NCI-H1930 (cell line): ENCODE measurements at places on chromosomes 1 and 21.

DNA sequence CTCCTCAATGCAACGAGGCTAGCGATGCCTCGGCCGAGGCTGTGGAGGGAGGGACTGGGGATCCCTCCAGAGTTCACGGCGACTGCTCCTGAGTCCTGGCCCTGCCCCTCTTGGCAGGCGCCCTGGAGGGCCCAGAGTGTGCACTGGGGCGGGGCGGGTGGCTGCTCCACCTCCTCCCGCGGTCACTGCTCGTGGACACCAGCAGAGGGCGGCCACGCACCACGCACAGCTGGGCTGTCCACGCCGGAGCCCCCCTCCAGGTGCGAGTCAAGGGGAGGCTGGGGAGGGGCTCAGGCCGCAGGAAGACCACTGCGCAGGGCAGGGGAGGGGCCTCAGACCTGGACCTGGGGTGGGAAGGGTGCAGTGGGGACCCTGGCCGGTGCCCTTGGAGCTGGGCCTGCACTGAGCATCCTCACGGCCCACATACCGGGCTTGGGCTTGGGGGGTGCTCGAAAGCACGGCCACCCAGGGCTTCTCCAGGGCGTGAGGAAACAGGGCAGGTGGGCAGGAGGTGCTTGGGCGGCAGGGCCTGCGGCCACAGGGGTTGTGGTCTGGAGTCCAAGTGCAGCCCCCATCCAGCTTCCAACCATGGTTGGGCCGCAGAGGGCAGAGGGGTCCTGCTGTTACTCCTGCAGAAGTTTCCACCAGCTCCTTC lies 20.6 kb upstream of the TTC34 start:
- no peak for DNase-seq

GRCh38 chr1:178310685-178311105 lies 186.1 kb downstream of the CLEC20A start:
- peak; percentile 53 for DNase-seq

DNA sequence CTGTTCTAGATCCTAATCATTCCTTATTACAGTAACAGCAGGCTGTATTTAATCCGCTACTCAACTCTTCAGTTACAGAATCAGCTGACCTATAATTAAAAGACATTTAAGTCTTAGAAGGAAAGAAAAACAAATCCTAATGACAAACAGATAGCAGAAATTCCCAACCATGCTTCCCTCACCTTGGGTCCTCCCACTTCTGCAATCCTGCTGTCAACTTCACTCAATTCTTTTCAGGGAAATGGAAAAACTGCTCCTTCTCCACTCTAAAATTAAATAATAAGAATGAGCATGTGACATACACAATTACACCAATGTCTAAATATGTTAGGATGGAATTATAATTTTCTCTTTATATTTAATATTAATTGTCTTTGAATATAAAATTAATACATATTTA lies 182.6 kb upstream of the LYPLAL1 start:
- no peak for DNase-seq

- DNase-seq = no peak
Observed at GRCh38 chr1:215285013-215285800, 202.7 kb downstream of the KCNK2 start.

GRCh38 chr1:81032973-81033425 lies 767.7 kb upstream of the ADGRL2 start:
- peak; percentile 31 for DNase-seq

- no peak for DNase-seq
Observed at GRCh38 chr1:21543598-21543997, 34.4 kb downstream of the ALPL start.

GRCh38 chr1:109513110-109513710 lies 3.7 kb upstream of the AMIGO1 start:
- DNase-seq = no peak

- DNase-seq = no peak
Observed at GRCh38 chr21:34617753-34618339, 2.9 kb upstream of the RCAN1 start.

DNA sequence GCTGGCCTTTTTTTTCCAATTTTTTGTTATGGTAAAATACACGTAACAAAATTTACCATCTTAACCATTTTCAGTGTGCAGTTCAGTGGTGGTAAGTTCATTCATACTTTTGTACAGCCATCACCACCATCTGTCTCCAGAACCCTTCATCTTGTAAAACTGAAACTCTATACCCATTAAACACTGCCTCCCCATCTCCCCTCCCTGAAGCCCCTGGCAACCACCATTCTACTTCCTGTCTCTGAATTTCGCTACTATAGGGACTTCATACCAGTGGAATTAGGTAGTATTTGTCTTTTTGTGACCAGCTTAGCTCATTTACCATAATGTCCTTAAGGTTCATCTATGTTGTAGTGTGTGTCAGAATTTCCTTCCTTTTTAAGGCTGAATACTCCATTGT lies 8.7 kb downstream of the PKNOX1 start:
- DNase-seq = no peak

- DNase-seq = no peak
Observed at GRCh38 chr1:50257940-50258685, 149.4 kb downstream of the ELAVL4 start.

DNA sequence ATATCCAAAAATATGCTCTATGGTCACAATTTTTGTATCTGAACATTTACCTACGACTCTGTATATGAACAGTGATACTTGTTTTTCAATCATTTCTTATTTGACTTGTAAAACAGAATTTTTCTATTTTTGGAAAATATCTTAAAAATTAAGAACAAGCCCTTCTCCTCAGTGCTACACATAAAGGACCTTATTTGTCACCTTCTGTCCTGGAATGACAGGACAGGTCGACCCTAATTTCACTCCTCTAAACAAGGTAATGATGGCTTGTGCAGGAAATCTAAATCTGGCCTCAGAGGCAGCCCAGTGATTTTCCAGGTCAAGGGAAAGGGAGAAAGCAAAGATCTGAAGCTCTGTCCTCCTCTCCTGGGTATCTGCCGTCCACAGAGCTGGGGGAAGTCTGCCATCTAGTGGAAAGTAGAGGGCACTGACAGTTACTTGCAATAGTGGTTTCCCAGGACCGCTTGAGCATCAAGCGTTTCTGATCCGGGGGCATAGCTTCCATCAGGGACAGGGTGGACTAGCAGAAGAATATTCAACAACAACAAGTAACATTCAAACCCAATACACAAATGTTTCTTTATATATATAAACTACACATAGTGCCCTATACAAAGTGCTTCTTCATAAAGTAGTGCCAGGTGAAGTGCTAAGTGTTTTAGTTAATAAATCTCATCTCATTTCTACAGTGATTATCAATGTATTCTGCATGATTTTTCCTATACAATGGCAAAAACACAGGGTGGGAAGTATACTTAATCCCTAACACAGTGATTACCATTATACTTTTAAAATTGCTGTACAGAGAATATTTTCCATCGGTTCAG lies 74.6 kb downstream of the SLC25A24 start:
- DNase-seq = peak; percentile 72

- no peak for DNase-seq
Observed at GRCh38 chr1:113858418-113858817, 13.1 kb downstream of the PTPN22 start.

GRCh38 chr1:75123756-75124155 lies 10.4 kb upstream of the LHX8 start:
- no peak for DNase-seq

DNA sequence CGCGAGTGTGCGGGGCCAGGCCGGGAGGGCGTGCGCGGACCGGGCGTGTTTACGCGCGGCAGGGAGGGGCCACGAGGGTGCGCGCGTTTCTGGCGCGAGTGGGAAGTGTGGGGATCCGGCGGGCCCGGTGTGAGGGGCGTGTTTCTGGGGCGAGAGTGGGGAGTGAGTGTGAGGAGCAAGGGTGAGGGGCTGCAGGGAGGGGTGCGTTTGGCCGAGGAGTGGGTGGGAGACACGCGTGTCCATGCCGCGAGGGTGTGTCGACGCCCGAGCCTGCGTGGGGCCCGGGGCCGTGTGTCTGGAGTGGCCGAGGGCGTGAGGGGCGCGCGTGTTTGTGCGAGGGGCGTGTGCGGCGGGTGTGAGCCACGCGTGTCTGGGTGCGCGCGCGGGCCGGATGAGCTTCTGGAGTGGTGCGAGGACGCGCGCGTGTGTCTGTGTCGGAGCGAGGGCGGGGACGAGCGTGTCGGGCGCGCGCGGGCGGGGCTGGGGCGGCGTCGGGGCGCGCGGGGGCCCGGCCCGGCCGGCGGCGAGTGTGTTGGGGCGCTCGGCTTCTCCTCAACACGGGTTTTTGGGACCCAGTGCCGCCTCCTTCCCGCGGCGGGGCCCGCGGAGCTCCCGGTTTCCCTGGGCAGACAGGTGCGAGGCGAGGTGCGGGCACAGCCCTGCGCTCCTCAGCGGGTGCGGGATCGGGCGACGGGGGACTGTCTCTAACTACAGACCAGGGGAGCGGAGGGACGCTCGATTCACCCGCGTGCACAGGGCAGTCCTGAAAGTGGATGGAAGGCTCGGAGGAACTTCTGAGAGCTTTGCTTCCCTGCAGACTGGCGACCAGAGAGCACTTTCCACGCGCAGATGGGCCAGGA lies 65.8 kb upstream of the VAMP3 start:
- DNase-seq = no peak

DNA sequence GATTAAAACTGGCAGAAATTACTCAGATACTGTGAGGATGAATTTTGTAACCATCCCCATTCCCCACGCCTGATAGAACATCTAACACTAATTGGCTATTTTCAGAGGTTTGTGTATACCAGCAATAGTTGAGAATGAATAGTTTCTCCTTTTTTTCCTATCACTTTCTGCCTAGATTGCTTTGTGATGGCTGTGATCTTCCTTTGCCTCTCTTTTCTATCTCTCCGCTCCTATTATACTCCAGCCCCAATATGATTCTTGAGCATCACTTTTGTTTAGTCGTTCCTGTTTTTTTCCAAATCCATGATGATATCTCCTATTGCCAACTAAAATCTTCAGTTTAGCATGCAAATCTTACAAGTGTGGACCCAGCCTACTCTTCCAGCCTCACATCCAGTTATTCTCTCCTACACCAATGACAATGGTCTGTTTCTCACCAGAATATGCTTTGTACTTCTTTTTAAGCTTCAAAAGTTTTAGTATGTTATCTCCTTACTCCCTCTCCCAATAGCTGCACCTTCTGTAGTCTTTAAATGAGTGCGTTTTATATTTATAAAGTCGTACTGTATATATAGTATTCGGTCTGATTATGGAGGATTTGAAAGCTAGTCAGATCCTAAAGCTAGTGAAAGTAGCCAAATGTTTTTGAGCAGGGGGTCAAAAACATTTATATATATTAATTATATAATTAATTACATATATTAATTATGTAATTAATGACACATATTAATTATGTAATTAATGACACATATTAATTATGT lies 25.2 kb downstream of the MAGI3 start:
- no peak for DNase-seq

DNA sequence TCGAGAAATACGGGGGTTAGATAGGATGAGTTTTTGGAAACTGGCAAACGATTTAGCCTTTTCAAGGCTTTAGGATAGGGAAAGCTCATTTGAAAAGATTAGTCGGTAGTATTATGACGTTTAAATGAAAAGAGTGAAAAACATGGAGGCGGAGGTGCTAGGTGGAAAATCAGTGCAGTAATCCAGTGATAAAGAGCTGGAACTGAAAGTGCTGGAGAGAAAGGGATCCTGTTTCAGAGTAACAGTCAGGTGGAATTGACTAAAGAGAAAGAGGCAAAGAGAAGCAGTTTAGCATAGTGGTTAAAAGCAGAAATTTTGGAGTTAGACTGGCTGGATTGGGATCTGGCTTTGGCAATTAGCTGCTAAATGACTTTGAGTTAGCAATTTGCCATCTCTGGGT lies 945 bp downstream of the WDR3 start:
- no peak for DNase-seq

GRCh38 chr1:184912392-184912791 lies 61.9 kb downstream of the NIBAN1 start:
- no peak for DNase-seq

DNA sequence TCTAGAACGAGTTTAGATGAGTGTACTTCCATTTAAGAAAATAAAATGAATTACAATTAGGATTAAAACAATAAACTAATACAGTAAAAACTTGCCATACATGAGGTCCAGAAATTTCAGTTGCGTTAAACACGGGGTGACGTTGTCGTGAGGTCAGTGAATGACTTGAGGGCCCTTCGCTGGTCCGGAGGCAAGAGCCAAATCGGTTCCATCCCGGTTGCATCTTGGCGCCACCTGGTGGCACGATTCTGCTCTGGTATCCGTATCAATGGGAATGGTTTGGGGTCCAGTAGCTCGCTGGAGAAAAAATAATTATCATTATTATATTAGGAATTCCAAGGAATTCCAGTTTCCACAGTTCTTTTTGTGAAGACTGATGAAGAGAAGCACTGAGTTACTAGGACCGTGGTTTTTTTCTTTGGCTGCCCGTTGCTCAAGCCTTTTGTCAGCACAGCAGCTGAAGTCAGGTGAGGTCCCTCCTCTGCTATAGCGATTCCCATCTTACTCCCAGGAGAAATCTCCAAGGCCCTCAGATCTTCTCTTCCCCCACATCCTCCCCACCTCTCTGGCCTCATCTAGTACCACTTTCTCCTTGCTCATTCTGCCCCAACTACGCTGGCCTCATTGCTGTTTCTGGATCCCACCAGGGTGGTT lies 161.4 kb downstream of the SLC35F3 start:
- DNase-seq = no peak

DNA sequence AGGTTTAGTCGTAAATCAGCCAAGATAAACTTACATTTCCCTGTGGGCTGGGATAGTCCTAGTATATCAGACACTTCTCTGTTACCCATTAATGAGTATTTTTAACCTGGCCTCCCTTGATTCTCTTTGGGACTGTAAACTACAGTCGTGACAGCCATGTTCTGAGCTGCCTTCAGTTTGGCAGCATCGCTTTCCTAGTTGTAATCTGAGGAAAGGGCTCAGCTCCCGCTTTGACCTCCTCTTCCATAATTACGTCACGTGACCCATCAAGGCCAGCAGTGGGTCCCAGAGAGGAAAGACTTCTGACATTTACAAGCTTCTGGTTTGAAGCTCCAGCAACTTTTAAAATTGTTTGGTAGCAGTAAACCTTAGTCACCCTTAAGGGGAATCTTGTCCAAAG lies 34.6 kb upstream of the MTR start:
- DNase-seq = no peak

DNA sequence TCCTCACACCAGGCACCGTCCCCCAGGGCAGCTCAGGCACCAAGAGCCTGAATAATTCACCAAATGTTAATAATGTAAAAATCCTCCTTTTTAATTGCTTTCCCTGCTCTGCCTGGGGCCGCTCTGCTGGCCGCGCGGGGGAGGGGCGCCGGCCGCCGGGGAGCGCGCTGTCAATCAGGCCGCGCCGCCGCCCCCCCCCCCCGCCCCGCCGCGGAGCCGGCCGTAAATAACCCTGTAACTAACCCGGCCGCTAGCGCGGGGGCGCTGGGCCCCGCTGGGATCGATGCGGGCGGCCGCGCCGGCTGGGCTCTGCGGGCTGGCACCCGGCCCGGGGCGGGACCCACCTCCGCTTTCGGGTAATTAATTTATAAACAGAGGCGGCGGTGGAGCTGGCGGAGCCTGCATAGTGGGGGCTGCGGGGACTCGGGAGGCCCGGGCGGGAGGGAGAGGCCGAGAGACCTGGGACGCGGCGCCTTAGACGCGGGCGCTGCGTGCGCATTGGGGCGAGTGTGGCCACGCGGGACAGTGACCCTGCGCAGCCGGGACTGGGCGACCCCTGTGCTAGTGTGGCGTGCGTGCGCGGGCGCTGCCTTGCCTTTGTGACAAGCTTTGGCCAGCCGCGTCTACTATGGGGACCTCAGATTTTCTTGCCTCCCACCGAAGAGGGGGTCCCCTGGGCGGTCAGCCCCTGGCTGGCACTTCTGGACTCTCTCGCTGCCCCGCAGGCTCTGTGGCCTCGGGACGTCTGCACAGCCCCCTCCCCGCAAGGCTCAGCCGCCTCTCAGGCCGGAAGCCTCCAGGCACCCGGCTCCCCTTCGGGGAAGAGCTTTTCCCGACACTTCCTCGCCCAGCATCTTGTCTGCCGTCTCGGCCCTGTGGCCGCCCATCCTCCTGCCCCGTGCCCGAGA lies 16.6 kb downstream of the SAMD11 start:
- DNase-seq = peak; percentile 73

GRCh38 chr1:78601068-78601467 lies 19.2 kb upstream of the IFI44L start:
- DNase-seq = no peak
